CD8-positive, alpha-beta memory T cell (primary cell): ENCODE measurements at places on chromosomes 2 and 18. TPM values are rescaled to one million over a fixed set of nuclear protein-coding genes. Genes with fewer than 3 reads are reported as not detected.

DNA sequence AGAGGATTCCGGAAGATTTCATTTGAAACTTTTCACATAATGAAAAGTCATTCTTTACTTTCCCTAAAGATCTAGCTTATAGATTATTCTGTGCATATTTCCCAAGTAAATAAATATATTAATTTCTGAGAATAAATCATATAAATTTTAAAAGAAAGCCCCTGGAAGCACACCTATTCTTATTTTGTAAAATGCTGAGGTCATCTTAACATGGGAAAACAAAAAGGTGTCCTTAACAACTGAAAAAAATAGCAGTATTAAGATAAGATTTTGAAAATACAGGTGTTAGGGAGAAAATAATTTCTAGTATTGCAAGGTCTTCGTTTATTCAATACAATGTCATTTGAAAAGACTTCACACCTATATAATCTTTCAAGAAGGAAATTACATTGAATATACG is 567.5 kb upstream of the CHAC2 start:
- no peaks in the 10 kb centered on the region for H3K36me3 ChIP-seq
- H3K27me3 ChIP-seq: no peaks in the 10 kb centered on the region
- H3K4me3 ChIP-seq: no peak overlapping the region
- H3K27ac ChIP-seq: no peak overlapping the region

DNA sequence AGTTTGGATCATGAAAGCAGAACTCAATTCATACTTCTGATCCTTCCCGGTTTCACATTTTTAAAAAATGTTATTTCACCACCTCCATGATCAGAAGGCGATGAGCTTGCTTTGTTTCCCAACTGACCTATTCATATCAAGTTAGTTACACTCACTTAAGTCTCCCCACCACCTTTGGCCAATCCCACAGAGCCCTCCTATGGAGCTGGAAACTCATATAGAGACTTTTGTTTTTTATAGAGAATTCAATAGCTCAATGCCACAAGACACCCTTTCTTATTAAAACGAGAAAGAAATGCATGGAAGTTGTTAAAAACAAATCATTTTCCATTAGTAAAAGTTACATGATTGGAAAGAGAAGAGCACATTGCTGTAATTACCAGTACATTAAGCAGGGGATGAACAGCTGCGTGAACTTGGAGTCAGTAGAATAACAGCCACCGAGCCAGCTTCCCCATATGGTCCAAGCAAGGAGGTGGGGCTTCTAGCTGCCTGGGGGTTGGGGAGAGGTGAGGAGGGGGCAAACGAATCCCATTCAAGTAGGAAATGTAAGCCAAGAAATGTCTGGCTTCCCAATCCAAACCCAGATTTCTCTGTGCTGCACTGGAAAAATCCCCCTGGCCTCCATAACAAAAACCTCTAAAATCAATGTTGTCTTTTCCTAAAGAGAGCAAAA is 614.5 kb downstream of the IRS1 start:
- no peak overlapping the region for H3K27ac ChIP-seq
- no peaks in the 10 kb centered on the region for H3K36me3 ChIP-seq
- no peak overlapping the region for H3K4me3 ChIP-seq
- no peaks in the 10 kb centered on the region for H3K27me3 ChIP-seq

The IRS1 gene
- total RNA-seq: 3.9 TPM

DNA sequence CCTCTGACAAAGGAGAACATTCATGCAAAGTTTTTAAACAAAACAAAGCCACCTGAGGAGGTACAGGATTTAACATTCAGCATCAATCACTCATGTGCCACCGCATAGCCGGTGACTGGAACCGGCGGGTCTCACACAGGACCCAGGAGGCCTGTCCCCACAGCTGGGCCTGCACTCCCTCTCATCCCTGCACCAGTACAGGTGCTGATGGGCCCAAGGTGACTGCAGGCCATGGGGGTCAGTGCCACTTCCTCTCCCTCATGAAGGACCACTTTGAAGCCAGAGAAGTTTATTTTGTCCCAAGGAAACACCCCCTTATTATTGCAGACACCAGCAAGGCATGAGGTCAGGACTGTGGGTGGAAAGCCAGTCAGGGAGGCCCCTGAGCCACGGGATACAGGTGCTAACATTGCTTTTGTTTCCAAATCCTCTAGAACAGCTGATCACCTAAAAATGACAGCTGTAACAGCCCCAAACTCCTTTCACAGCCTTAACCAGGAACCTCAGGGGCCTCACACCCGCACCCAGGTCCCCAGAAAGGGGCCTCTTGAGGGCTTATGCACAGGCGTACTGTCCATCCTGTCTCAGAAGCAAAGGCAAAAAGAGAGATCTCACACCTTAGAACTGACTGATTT is 14.0 kb downstream of the PARD6G start:
- H3K27ac ChIP-seq: no peak overlapping the region
- DNase-seq: no peak
- no peaks in the 10 kb centered on the region for H3K4me1 ChIP-seq
- no peaks in the 10 kb centered on the region for H3K36me3 ChIP-seq
- no peaks in the 10 kb centered on the region for H3K27me3 ChIP-seq
- no peak overlapping the region for H3K4me3 ChIP-seq

DNA sequence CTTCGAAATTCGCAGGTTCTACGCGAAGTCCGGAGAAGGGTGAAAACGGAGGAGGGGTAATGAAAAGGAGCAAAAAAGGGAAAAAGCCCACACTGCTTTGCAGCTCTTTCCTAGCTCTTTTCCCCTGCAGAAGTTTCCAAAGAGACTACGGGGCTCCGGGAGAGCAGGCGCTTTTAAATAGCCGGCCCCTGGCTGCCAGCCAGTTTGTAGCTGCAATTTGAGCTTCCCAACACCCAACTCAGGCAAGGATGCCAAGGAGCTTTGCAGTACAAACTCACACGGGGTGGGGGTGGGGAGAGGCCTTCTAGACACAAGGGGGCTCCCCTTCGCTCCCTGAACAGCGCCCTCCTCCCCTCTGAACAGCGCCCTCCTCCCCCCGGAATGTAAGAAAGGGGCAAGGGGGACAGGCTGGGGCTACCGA is at the start of gene IGFBP5:
Gene IGFBP5, minus strand, starts transcription at position 149 of the 421 bp plus-strand sequence. CDS start 774 bp downstream, outside the sequence.
- H3K4me1 ChIP-seq: peaks cover 28% of the 10 kb centered on the region
- no peak for DNase-seq
- peaks cover 29% of the 10 kb centered on the region for H3K27me3 ChIP-seq
- no peak within 1 kb of the TSS for H3K4me3 ChIP-seq

The REG3A gene
- not detected for total RNA-seq

- H3K4me1 ChIP-seq: no peaks in the 10 kb centered on the region
- no peak for DNase-seq
- H3K36me3 ChIP-seq: no peaks in the 10 kb centered on the region
Observed at GRCh38 chr18:6738622-6739021, 9.1 kb downstream of the ARHGAP28 start.

The GALR1 gene
- not detected for total RNA-seq

DNA sequence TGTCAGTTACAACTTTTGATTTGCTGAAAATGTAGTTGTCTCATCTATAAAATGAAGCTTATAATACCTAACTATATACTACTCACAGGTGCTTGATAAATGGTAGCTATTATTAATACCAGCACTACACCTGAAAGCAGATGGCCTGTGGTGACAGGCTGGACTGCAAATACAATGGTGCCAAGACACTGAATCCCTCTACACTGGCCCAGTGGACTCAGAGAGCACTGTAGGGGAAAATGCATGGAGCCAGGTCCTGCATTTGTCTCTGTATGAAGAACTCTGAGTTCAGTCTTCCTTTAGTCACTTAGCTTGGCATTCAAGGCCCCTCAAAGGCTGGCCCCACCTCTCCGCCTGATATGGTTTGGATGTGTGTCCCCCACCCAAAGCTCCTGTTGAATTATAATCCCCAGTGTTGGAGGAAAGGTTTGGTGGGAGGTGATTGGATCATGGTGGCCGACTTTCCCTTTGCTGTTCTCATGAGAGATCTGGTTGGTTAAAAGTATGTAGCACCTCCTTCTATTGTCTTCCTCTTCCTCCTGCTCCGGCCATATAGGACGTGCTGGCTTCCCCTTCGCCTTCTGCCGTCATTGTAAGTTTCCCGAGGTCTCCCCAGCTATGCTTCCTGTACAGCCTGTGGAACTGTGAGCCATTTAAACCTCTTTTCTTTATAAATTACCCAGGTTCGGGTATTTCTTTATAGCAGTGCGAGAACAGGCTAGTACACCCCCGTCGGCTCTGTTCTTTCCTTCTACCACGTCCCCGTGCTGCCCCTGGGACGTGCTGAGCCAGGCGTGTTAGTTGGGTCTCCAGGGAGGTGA is 11.1 kb upstream of the NTSR2 start:
- H3K4me3 ChIP-seq: no peak overlapping the region
- no peaks in the 10 kb centered on the region for H3K27me3 ChIP-seq
- DNase-seq: no peak
- no peaks in the 10 kb centered on the region for H3K36me3 ChIP-seq
- H3K27ac ChIP-seq: no peak overlapping the region

- H3K27me3 ChIP-seq: no peaks in the 10 kb centered on the region
- no peak for DNase-seq
- no peak overlapping the region for H3K4me3 ChIP-seq
- H3K27ac ChIP-seq: no peak overlapping the region
- no peaks in the 10 kb centered on the region for H3K36me3 ChIP-seq
Observed at GRCh38 chr18:61823595-61823994, 69.2 kb downstream of the RNF152 start.
